Activated CD8-positive, alpha-beta T cell treated with anti-CD3 and anti-CD28 coated beads for 36 hours (primary cell): ENCODE measurements at places on chromosomes 13 and 19. TPM values are rescaled to one million over a fixed set of nuclear protein-coding genes. Genes with fewer than 3 reads are reported as not detected.
A peak's percentile ranks its signal among the peaks of the same experiment; 100 is the strongest.

DNA sequence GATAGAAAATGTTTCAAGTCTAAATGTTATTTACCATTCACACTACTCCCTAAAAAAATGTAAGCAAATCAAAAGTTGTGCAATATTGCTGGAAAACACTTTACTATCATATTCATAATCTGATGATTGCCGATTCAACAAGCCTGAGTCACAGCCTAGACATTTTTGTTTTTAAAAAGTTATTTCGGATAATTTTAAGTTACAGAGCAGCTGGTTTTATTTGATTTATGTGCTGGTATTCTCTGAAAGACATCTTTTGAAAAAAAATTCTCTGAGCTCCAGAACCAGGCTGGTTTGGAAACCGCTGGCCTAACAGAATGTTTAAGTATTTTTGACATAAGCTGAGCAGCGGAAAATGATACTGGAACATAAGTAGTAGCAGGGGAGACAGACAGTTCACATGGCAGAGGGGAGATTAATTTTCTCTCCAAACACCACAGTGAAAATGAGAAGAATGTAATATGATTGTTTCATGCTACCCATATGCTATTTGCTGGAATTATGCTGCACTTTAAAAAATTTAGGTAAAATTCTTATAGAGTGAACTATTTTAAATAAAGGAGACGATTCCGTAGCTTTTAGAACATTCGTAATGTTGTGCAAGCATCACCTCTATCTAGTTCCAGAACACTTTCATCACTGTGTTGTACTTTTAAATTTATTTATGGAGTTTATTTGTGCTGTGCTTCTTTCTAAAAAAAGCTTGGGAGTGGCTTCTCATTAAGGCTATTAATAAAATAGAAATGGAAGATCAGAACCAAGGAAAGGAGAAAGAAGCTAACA, 36.1 kb downstream of the TBC1D4 start:
- H3K27ac ChIP-seq, result no peak overlapping the region
- no peak for DNase-seq
- H3K4me1 ChIP-seq, result no peaks in the 10 kb centered on the region
- H3K27me3 ChIP-seq, result peaks cover 6% of the 10 kb centered on the region
- H3K36me3 ChIP-seq, result no peaks in the 10 kb centered on the region
- no peak overlapping the region for H3K4me3 ChIP-seq

DNA sequence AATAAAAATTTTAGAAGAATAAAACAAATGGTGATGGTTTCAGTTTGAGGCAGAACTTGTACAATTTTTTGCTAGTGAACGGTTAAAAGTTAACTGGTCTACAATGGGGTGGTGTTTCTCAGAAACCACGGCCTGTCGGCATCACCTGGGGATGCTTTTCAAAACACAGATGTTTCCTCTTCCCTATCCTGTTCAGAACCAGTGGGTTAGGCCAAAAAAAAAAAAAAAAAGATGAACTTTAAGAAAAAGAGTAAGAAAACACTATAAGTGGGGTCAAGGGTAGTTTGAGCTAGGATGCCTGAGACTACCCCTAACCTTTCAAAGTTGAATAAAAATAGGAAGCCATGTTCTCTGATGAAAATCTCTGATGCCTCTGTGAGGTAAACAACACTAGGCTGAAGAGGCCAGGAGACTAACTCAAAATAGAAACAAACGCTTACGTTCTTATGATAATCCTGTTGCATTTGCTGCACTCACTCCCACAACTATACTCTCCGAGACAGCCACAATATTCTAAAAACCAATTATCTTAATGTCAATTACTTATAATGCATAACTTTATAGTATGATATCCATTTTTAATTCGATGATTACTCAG, 3.3 kb downstream of the MTIF3 start:
- H3K27me3 ChIP-seq, result no peaks in the 10 kb centered on the region
- DNase-seq, result peak; percentile 37
- H3K27ac ChIP-seq, result peak overlapping the region; percentile 84
- H3K4me3 ChIP-seq, result peak overlapping the region; percentile 57
- H3K36me3 ChIP-seq, result peaks cover 12% of the 10 kb centered on the region

DNA sequence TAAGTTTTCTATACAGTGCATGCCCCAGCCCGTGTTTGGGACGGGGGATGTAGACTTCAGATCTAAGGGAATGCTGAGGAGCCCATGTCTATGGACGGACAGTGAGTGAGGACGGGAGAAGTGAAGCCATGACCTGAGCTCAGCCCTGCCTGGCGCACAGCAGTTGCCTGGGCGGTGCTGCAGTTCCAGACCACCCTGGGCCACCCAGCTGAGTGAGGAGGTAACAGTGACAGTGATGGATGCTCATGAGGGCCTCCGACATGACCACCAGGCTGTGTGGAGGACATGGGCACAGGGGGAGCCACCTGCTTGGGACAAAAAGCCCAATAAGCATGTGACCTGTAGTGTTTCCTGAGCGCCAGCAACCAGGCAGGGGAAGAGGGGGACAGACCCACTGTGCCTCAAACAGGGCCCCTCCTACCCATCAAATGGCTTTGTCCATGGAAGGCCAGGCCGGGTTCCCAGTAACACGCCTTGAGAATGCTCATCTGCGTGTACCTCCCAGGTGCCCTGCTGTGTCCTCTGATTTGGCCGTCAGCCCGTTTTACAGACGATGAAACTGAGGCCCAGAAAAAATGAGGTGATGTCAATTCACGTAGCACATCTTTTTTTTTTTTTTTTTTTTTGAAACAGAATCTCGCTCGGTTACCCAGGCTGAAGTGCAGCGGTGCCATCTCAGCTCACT, 22.6 kb downstream of the NOSIP start:
- peak overlapping the region; percentile 70 for H3K4me3 ChIP-seq
- H3K36me3 ChIP-seq, result peaks cover 61% of the 10 kb centered on the region
- peak overlapping the region; percentile 91 for H3K27ac ChIP-seq
- no peaks in the 10 kb centered on the region for H3K27me3 ChIP-seq

GRCh38 chr19:39858541-39858940, 12.4 kb upstream of the FBL start:
- DNase-seq, result peak; percentile 82
- peak overlapping the region; percentile 61 for H3K27ac ChIP-seq
- peaks cover 6% of the 10 kb centered on the region for H3K4me1 ChIP-seq
- H3K4me3 ChIP-seq, result peak overlapping the region; percentile 59

- no peak overlapping the region for H3K4me3 ChIP-seq
- no peaks in the 10 kb centered on the region for H3K4me1 ChIP-seq
- no peak overlapping the region for H3K27ac ChIP-seq
- peak; percentile 16 for DNase-seq
Measured at GRCh38 chr19:12085074-12085818, 20.7 kb downstream of the ZNF844 start.

GRCh38 chr13:27171827-27172494, 350 bp upstream of the USP12 start:
- H3K27me3 ChIP-seq, result no peaks in the 10 kb centered on the region
- H3K4me3 ChIP-seq, result peak overlapping the region; percentile 70
- H3K27ac ChIP-seq, result peak overlapping the region; percentile 83
- peak; percentile 88 for DNase-seq
- peaks cover 54% of the 10 kb centered on the region for H3K4me1 ChIP-seq

GRCh38 chr13:112679381-112679780, 10.5 kb upstream of the ATP11A start:
- no peaks in the 10 kb centered on the region for H3K27me3 ChIP-seq
- no peak for DNase-seq
- no peak overlapping the region for H3K27ac ChIP-seq
- H3K4me1 ChIP-seq, result peaks cover 4% of the 10 kb centered on the region
- H3K4me3 ChIP-seq, result no peak overlapping the region

DNA sequence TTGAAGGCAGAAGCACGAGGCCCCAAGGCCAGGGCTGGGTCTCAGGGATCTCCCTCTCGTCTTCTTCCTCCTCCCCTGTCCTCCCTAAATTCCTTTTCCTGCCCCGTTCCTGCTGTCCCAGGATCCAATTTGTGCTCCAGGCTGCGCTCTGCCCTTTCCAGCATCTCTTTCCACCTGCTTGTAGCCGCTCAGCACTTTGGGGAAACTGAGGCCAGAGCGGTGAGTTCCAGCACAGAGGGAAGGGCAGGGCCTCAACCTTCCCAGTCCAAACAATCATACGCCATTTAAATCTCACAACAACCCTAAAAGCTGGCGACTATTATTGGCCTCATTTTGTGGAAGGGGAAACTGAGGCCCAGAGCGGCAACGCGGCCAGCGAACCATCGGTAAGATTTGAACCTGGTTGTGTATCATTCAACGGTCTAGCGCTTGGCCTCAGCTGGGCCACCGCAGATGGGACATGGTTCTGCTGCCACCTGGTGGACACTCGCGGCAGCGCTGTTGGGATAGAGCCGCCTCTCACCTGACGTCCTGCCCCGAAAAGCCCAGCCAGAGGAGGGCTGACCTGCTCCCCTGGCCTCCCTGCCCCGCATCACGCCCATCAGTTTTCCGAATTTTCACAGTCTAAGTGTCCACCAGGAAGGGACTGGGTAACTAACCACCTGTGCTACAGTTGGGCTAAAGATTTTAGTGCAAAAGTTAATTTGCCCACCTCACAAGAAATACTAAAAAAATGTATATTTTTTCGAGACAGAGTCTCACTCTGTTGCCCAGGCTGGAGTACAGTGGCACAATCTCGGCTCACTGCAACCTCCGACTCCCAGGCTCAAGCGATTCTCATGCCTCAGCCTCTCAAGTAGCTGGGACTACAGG, 4.2 kb upstream of the RPL18A start:
- H3K36me3 ChIP-seq, result peaks cover 10% of the 10 kb centered on the region
- H3K4me3 ChIP-seq, result no peak overlapping the region
- H3K27me3 ChIP-seq, result no peaks in the 10 kb centered on the region
- peak overlapping the region; percentile 10 for H3K27ac ChIP-seq
- DNase-seq, result peak; percentile 95

GRCh38 chr19:15222738-15223648, 9.3 kb downstream of the EPHX3 start:
- no peaks in the 10 kb centered on the region for H3K36me3 ChIP-seq
- no peak overlapping the region for H3K27ac ChIP-seq
- peaks cover 29% of the 10 kb centered on the region for H3K27me3 ChIP-seq
- peak overlapping the region; percentile 70 for H3K4me3 ChIP-seq
- peak; percentile 86 for DNase-seq
- peaks cover 11% of the 10 kb centered on the region for H3K4me1 ChIP-seq

- no peak for DNase-seq
- H3K4me1 ChIP-seq, result peaks cover 10% of the 10 kb centered on the region
- H3K36me3 ChIP-seq, result peaks cover 24% of the 10 kb centered on the region
- H3K27ac ChIP-seq, result no peak overlapping the region
Measured at GRCh38 chr19:56764196-56764695, 76.3 kb downstream of the PEG3 start.

DNA sequence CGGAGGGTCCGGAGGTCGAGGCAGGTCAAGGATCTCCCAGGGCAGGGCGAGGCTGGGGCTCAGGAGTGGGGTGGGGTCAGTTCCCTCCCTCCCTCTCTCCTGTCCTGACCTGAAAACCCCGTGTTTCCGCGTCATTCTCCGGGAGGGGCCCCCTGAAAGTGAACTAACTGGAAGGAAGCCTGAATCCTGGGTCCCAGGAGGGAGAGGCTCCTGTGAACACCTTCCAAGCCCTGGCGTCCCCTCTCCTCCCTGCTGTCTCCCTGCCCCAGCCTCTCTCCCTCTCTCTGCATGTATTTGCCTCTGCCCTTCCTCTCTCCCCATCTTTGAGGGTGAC, 741 bp upstream of the CADM4 start:
- H3K4me1 ChIP-seq, result peaks cover 9% of the 10 kb centered on the region
- H3K4me3 ChIP-seq, result peak overlapping the region; percentile 63
- no peaks in the 10 kb centered on the region for H3K36me3 ChIP-seq
- H3K27me3 ChIP-seq, result peaks cover 32% of the 10 kb centered on the region
- no peak overlapping the region for H3K27ac ChIP-seq

DNA sequence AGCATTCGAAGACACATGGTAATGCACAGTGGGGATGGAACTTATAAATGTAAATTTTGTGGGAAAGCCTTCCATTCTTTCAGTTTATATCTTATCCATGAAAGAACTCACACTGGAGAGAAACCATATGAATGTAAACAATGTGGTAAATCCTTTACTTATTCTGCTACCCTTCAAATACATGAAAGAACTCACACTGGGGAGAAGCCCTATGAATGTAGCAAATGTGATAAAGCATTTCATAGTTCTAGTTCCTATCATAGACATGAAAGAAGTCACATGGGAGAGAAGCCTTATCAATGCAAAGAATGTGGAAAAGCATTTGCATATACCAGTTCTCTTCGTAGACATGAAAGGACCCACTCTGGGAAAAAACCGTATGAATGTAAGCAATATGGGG, 16.2 kb upstream of the ZNF763 start:
- H3K4me3 ChIP-seq, result no peak overlapping the region
- no peak overlapping the region for H3K27ac ChIP-seq
- H3K27me3 ChIP-seq, result no peaks in the 10 kb centered on the region
- DNase-seq, result no peak
- peaks cover 95% of the 10 kb centered on the region for H3K36me3 ChIP-seq
- H3K4me1 ChIP-seq, result no peaks in the 10 kb centered on the region

DNA sequence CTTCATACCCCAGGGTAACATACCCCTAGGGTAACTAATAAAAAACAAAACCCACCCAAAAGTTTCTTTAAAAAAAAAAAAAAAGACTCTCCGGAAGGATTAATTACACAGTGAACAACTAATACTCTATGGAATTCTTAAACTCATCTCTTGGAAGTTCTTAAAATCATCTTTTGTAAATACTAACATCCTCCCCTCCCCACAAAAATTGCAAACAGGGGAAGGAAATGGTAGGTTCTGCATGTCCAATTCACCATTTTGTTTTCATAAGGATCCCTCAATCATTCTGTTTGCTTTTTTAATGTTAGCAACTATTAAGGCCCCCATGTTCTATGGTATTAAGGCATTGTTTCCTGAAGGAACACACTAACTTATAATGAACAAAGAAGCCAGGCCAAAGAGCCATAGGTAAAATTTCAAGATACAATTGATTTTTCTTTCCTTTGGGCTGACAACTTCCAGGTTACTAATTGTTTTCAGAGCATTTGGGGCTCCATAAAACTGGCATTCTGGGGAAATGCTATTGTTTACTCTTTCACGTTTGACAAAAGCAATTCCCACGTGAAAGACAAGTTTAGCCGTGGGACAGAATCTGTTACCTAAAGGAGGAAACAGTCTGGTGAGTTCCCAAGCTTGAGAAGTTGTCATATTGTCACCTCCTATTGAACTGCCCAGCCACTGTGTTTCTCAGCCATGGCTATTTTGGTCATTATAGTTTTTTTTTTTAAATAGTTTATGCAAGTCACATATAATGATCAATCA, 107.0 kb downstream of the FLT1 start:
- no peak for DNase-seq
- H3K27me3 ChIP-seq, result no peaks in the 10 kb centered on the region
- H3K4me1 ChIP-seq, result no peaks in the 10 kb centered on the region
- no peak overlapping the region for H3K27ac ChIP-seq
- no peaks in the 10 kb centered on the region for H3K36me3 ChIP-seq
- no peak overlapping the region for H3K4me3 ChIP-seq

- peaks cover 11% of the 10 kb centered on the region for H3K36me3 ChIP-seq
- peaks cover 19% of the 10 kb centered on the region for H3K4me1 ChIP-seq
- H3K27me3 ChIP-seq, result no peaks in the 10 kb centered on the region
- peak overlapping the region; percentile 73 for H3K27ac ChIP-seq
- peak; percentile 80 for DNase-seq
Measured at GRCh38 chr19:16160943-16161560, 12.3 kb downstream of the CIB3 start.

Gene FFAR2
- not detected for total RNA-seq

Gene CD33
- not detected for total RNA-seq

Gene PSG6
- not detected for total RNA-seq

Gene CEACAM21
- total RNA-seq, result 17.7 TPM
